ENCODE measurements at places on chromosomes 3 and 15.
A peak's percentile ranks its signal among the peaks of the same experiment; 100 is the strongest.

GRCh38 chr3:85838921-85839320 lies 880.1 kb downstream of the CADM2 start:
- DNase-seq = no peak

DNA sequence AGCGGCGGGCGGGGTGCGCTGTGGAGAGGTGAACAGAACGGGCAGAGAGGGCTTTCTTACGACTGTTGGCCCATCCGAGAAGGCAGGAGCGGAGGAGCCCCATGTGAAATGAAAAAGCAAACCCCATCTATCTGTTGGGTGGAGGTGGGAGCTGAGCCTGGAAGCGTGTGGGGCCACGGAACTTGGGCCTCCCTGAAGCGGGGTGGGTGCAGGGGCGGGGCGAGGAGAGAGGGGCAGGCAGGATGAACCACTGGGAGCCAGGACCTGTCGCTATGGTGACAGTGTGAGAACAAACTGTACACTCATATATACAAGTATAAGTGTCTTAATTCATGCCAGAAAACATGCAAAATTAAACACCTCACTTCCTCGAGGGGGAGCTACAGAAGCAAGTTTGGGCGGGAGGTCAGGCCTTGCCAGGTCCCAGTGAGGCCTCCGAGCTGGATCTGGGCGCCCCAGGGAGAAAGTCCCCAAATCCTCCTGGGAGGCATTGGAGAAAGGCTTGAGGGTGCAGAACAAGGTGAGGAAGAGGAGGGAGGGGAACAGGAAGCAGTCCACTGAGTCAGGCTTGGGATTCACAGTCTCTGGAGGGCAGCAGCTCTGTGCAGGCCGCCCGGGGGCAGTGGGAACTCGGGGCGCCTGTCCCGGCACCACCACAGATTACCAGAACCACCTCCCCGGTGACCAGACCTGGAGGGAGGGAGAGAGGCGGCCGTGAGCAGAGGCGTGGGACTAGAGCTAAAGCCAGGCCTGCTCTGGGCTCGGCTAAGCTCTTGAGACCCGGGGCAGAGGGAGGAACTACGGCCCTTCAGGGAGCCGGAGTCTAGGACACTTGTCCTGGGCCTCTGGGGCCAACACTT lies 34.8 kb downstream of the RBPMS2 start:
- DNase-seq = peak; percentile 33

- no peak for DNase-seq
These were observed 3.2 kb downstream of the PODXL2 start for GRCh38 chr3:127632035-127632820.

DNA sequence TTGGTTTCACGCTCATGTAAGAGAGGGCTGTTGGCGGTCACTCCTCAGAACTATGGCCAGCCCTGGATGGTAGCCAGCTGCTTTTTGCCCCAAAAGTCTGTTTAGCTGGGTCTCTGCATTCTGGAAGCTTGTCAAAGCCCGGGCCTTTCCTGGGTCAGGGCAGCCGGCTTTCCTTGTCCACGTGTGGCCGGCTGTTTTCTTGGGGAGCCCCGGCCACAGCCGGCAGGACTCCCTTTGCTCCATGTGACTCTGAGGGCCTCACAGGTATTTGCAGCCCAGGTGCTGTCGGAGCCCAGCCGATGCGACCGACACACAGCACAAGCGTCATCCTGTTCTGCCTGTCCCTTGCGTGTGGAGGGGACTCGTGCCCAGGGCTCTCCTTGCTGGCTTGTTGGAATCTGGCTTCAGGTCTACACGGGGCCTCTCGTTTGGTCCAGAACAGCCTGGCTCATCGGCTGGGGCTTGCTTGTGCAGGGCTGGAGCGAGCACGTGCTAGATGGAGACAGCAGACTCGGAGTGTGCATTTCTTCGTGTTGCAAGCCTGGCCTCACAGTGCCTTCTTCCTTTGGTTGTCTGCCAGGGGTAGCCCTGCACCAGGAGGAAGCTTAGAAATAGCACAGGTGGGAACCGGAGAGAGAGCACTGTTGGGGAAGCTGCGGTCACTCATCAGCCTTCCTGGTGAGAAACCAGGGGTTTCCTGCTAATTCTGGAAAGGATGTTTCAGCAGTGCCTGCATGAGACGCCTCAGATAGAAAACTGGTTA lies 51.5 kb downstream of the PGPEP1L start:
- DNase-seq = no peak
